ENCODE measurements at places on chromosomes 16 and 17.

DNA sequence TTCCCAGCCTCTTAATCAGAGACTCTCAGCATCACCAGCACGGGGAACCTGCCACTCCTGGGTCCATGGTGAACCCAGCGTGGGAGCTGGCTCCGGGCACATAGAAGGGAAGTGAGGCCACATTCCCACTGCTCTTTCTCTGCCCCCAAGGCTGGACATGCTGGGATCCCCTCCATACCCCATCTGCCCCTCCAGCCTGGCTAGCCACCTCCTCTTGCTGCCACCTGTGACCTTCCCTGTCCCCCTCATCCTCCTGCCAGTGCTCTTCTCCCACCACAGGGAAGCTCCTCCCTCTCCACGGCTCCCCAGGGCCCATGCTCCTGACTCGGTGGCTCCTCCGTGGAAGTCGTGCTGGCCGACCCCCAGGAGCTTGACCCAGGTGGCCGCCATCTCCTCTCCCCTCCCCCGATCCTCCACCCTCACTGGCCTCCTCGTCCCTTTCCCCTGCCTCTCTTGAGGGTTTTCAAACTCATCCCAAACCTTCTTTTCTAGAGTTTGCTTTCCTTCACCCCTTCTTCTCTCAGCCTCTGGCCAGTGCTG lies 139.1 kb upstream of the CHMP6 start:
- DNase-seq: no peak

DNA sequence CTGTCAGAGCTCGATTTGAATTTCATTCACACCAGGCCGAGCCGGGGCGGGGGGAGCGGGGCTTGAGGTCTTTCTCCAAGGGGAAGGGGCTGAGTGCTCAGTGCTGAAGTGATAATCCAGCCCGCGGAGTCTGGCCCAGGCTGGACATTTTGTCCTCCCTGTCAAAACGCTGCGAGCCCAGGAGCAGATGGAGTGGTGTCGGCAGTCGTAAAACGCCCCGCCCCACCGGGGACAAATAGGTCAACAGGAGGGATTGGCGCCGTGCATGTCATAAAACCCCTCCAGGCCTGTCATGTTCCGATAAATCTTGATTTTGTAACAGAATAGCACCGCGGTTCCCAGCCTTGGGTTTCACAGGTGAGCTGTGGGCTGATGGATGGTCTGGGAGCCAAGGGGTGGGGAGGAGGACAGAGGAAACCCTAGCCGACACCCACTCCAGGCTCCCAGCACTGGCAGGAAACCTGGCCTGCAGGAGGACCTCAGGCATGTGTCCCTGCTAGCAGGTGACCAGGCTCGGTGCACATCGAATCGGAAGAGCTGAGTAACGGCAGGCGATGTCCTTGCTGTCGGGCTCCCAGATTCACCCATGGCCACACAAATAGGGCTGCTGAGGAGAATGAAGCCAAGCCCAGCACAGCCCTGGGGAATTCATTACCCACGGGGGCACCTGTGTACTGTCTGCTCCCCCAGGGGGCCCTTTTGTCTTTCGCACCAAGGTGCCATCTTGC lies 341.4 kb downstream of the FOXL1 start:
- DNase-seq: no peak

DNA sequence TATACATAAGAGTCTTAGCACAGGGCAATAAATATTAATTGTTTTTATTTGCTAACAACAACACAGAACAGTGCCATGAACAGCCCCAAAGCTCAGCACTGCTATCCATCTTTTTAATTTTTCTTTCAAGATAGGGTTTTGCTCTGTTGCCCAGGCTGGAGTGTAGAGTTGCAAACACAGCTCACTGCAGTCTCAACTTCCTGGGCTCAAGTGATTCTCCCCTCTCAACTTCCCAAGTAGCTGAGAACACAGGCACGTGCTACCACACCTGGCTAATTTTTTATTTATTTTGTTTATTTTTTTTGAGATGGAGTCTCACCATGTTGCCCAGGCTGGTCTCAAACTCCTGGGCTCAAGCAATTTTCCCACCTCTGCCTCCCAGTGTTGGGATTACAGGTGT lies 47.6 kb upstream of the AKAP1 start:
- no peak for DNase-seq

DNA sequence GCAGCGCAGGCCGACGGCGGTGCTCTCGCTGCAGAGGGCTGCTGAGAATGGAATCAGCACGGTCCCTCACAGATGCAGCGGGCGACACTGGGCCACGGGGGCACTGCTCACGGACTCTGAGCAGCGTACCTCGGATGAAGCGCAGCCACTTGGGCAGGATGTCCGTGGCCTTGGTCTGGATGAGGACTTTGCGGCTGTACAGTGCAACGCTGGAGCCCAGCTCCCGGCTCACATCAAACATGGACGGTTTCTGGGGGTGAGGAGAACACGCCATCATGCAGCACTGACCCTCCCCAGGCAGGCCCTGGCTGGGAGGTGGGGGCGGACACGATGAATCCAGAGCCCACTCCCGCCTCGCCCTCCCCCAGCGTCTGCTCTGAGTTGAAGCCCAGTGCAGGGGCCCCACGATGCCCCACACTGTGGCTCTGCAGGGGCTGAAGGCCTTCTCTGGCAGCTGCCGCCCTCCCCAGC lies 18.1 kb downstream of the DNASE1 start:
- DNase-seq: no peak

DNA sequence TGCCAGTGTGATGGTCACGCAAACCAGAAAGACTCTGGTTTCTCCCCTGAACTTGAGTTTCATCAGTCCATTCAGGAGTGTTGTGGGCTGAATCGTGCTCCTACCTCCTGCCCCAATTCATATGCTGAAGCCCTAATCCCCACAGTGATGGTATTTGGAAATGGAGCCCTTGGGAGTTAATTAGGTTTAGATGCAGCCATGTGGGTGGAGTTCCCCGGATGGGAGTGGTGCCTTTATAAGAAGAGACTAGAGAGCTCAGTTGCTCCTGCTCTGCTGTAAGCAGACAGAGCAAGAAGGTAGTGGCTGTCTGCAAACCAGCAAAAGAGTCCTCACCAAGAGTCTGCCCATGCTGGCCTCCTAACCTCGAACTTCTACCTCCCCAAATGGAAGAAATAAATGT lies 160.3 kb upstream of the DYNLRB2 start:
- DNase-seq: no peak

DNA sequence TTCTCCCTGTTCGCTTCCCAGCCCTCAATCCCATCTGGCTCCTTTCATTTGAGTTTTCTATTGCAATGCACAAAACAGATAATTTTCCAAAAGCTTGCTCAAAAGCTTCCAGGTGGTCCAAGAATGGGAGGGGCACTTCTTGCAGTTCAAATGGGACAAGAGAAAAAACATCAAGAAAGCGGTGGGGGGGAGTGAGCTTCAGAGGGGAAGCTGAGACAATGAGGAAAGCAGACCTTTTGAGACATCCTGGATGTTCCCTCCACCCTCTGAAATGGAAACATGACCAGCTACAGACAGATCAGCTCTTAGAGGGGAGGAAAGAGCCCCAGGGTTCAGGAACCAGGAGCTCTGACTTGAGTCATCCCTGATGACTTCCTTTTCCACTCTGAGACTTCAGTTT lies 368.2 kb downstream of the SLC39A11 start:
- DNase-seq: no peak

DNA sequence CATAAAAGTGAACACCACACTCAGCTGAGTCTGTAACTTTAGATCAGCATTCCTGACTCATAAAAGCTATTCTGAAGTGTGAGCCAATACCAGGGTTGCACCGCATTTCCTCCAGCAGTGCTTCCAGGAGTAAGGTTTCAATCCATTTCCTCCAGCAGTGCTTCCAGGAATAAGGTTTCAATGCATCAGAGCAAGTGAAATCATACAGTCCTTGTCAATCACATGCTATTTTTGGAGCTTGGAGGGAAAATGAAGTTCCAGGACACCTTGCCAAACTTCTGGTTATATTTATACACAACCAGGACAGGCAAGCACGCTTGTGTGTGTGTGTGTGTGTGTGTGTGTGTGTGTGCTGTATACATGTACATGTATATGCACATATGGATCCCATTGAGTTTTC lies 327.6 kb downstream of the GRIN2A start:
- DNase-seq: no peak

DNA sequence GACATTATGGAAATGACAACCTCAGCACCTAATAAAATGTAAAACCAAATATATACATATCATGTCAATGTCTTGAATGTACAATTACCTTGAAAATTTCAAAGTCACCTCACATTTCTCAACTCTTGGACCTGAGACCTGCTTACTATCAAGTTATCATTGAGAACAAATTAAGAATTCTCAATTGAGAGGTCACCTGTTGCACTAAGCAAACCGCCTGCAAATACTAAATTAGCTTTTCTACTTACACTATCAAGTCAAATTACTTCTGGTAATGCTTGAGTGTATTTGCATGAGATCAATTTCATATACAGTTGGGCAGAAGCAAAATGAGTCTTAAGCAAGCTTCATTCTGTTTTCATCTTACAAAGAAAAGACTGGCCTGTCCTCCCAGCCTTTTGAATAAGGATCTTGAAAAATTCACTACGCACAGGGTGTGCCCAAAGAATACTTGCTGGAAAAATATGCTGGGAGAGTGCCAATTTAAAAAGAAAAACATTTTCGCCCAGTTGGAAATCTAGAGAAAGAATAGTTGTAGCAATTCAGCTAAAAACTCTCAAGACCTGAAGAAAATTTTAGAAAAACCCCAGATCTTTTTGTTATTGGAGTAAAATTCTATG lies 35.7 kb downstream of the KANSL1 start:
- no peak for DNase-seq

GRCh38 chr16:66409156-66409555 lies 17.9 kb upstream of the BEAN1 start:
- DNase-seq: no peak

DNA sequence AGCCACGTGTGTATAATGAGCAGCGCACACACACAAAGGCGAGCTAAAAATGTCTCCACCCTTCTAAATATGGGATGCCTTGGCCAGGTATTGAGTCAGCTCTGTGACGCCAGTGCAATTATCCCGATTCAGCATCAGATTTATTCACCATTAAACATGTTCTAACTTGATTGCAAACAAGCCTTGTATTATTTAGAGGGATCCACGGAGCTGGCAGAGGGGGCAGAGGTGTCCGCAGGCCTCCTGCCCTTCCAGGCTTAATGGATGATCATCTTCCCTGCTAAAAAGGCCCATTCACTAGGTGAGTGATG lies 591.7 kb downstream of the MAF start:
- DNase-seq: no peak

DNA sequence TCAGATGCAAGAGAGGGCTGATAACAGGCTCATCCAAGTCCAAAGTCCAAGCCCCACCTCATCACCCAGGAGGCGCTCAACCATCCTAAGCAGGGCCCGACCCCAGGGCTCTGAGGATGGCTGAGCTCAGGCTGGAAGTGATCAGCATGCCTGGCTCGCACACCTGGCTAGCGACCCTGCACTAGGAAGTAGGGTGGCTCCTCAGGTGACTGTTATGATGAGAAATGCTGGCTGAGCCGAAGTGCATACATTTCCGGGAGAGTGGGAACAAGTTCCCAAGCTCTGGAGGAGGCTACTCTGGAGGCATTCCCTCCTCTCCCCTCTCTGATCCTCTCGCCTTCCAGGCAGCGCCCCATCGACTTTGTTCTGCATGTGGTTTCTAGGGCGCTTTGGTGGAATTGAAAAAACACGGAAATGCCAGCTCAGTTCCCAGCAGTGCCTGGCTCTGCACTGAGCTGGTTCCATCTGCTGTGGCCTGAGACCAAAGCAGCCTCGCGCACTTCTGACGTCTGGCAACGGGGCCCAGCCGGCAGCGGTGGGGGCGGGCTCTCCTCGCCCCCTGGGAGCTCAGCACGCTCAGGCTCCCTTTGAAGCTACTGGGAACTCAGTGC lies 130.3 kb downstream of the IRF8 start:
- DNase-seq: no peak

DNA sequence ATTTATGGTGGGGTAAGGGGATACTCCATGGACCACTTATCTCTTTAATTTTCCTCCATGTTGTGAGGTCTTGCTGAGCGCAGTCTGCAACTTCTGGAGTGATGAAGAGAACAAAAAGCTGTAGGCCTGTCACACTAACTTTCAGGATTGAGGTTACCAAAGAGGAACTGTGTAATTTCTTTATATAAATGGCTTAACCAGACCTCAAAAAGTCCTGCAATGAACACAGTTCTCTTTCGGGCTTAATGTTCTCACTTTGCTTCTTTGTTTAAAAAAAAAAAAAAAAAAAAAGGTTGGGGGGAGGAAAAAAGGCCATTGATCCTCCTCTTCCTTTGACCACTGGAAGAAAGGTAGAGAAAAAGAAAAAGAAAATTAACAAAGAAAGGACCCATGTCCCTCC lies 86.8 kb upstream of the SOX9 start:
- DNase-seq: no peak

DNA sequence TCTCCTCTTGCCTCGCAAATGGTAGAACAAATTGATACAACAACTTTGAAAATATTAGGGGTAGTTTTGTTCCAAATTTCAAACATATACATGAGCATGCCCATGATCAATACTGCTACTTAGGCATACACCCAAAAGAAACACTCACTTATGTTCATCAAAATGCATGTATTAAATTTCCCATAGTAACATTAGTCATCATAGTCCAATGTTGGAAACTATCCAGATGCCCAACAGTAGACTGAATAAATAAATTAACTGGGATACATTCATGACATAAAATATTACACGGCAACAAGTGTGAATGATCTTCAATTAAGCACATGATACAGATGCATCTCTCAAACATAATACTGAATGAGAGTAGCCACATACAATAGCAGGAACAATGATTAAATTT lies 391.6 kb downstream of the CDH11 start:
- DNase-seq: no peak

GRCh38 chr17:75509528-75510258 lies 5.6 kb downstream of the CASKIN2 start:
- no peak for DNase-seq

DNA sequence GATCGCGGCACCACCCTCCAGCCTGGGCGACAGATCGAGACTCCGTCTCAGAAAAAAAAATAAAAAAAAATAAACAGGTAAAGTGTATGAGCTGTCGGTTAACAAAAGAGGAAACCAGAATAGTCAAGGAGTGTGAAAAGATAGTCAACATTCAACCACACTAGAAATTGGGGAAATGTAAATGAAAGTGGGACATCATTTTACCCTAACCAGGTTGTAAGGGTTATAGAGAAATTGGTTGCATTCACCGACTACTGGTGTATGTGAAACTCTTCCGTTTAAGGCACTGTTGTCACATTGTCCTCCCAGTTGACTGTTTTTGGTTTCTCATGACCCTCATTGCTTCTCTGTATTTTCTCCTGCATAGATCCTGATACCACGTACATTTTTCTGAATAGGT lies 62.8 kb downstream of the RABEP1 start:
- no peak for DNase-seq

GRCh38 chr16:81190667-81191066 lies 47.8 kb upstream of the BCO1 start:
- DNase-seq: no peak

DNA sequence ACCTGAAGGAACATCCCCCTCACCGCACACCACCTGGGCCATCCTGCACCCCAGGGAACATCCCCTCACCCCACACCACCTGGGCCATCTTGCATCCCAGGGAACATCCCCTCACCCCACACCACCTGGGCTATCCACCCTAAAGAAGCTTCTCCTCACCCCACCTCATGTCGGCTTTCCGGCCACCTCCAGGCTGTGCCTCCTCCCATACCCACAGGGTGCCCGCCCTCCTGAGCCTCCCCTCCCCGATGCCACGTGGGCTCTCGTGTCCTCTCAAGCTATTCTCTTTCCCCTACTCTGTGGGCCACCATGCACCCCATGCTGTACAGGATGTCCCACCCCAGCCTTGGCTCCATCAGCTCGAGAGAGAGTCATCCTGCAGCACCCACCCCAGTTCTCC lies 18.0 kb downstream of the MYLK3 start:
- no peak for DNase-seq

Measured in NK-92 treated with Interleukin-12 subunit alpha and Interleukin-12 subunit beta, amount 100 ng/mL, for 24 hours (cell line).